Muscle of leg (tissue), 16 donors: ENCODE measurements at places on chromosomes 2 and 18. TPM values are rescaled to one million over a fixed set of nuclear protein-coding genes. Genes with fewer than 3 reads are reported as not detected.

GRCh38 chr2:137964066-137964858 lies at the start of gene HNMT:
HNMT (plus strand) TSS chr2:137964473; CDS start chr2:137964492, 19 bp downstream.
- peak within 1 kb of the TSS; percentile 52 for H3K4me3 ChIP-seq
- DNase-seq, result peak; percentile 75
- peaks cover 4% of the 10 kb centered on the region for H3K4me1 ChIP-seq

GRCh38 chr2:241219030-241219382 lies 30.5 kb downstream of the ANO7 start:
- DNase-seq, result no peak
- H3K4me1 ChIP-seq, result peaks cover 34% of the 10 kb centered on the region
- H3K36me3 ChIP-seq, result no peaks in the 10 kb centered on the region
- no peaks in the 10 kb centered on the region for H3K27me3 ChIP-seq
- H3K27ac ChIP-seq, result no peak overlapping the region

DNA sequence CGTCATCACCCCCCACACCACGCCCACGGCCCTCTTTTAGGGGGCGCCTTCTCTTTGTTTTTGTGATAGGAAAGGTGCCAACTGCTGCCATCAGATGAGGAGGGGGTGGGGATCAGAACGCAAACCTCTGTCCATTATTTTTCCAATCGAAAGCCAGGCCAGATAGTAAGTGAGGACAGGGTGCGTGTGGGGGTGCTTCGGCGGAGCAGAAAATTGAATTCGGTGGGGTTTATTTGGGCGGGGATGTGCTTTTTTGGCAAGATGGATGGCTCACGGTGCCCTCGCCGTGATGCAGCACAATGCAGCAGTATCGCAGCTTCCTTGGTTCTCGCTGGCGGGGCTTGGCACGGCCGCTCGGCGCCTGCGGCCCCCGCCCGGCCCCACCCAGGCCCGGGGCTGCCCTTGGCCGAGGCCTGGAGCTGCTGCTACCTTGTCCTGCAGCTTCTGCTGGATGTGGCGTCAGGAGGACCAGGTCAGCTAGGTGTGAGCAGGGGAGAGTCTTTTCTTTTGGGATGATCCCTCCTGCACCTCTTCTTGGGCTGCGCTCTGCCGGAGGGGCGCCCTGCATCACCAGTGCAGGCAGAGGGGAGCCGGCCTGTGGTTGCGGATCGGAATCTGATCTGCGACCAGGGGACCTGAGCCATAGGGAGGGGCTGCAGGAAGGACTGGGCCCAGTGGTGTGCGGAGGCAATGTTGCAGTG lies 1.3 kb downstream of the SPTBN1 start:
- H3K4me1 ChIP-seq, result peaks cover 23% of the 10 kb centered on the region
- H3K36me3 ChIP-seq, result peaks cover 4% of the 10 kb centered on the region

DNA sequence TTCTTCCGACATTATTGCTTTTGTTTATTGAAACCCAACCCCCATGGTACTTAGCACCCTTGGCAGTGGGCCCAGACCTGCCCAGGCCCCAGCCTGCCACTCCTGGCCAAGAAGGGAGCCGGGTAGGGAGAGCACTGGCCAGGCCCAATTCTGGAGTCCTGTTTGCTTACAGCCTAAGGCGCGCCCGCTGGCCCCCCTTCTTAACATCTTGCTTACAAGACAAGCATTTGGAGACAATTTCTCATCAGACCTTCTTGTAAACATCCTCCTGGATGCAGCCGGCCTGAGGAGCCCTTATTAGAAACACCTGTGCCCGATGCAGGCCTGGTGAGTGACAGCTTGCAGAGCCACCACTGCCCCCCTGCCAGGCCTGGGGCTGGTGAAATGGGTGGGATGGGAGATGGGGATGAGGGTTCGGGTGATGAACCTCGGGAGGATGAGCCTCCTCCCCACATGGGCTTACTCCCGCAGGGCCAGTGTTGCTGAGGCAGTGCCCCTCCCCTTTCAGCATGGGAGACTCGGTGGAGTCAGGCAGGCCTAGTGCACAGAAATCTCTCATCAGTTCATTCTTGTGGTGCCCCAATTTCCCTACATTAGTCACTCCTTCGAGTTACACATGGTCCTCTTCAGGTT lies 217.5 kb downstream of the CYP26B1 start:
- H3K4me3 ChIP-seq, result no peak overlapping the region
- H3K4me1 ChIP-seq, result peaks cover 25% of the 10 kb centered on the region
- no peaks in the 10 kb centered on the region for H3K36me3 ChIP-seq

DNA sequence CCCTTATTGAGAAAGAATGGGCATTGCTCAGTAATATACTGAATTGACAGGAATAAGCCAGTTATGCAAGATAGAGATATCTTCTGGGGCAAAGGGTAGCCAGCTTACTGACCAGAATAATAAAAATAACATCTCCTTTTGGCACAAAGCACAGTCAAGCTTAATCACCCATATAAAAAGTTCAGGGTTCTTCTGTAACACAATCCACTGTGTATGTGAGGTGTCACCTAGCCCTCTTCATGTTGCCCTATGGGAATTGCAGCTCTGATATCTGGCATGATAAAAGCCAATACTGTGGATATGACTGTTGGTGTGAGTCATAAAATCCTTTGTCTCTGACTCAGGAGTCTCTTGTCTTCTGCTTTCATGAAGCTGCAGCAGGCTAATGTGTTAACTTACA lies 90.8 kb downstream of the DSEL start:
- no peaks in the 10 kb centered on the region for H3K4me1 ChIP-seq
- no peak for DNase-seq
- H3K36me3 ChIP-seq, result no peaks in the 10 kb centered on the region
- no peak overlapping the region for H3K27ac ChIP-seq

GRCh38 chr2:71801969-71802368 lies 345.7 kb downstream of the CYP26B1 start:
- H3K4me1 ChIP-seq, result peaks cover 66% of the 10 kb centered on the region
- no peak overlapping the region for H3K4me3 ChIP-seq
- peak; percentile 88 for DNase-seq
- H3K27ac ChIP-seq, result peak overlapping the region; percentile 20

- peak; percentile 63 for DNase-seq
- no peak overlapping the region for H3K4me3 ChIP-seq
- no peak overlapping the region for H3K27ac ChIP-seq
- no peaks in the 10 kb centered on the region for H3K27me3 ChIP-seq
- no peaks in the 10 kb centered on the region for H3K4me1 ChIP-seq
Observed at GRCh38 chr2:58039170-58039611, 7.4 kb upstream of the VRK2 start.

GRCh38 chr2:212894026-212894425 lies 257.4 kb downstream of the IKZF2 start:
- no peaks in the 10 kb centered on the region for H3K36me3 ChIP-seq
- no peaks in the 10 kb centered on the region for H3K27me3 ChIP-seq
- peak; percentile 11 for DNase-seq
- H3K4me3 ChIP-seq, result no peak overlapping the region
- no peak overlapping the region for H3K27ac ChIP-seq

- no peaks in the 10 kb centered on the region for H3K4me1 ChIP-seq
- H3K4me3 ChIP-seq, result no peak overlapping the region
- H3K36me3 ChIP-seq, result peaks cover 7% of the 10 kb centered on the region
Observed at GRCh38 chr2:31893094-31893493, 117.7 kb downstream of the MEMO1 start.

- no peaks in the 10 kb centered on the region for H3K4me1 ChIP-seq
- no peak overlapping the region for H3K27ac ChIP-seq
- no peaks in the 10 kb centered on the region for H3K27me3 ChIP-seq
Observed at GRCh38 chr2:132465917-132466316, 49.3 kb downstream of the GPR39 start.

GRCh38 chr2:161273038-161273760 lies 35.0 kb upstream of the PSMD14 start:
- H3K27ac ChIP-seq, result no peak overlapping the region
- DNase-seq, result peak; percentile 41
- no peaks in the 10 kb centered on the region for H3K36me3 ChIP-seq
- H3K4me1 ChIP-seq, result no peaks in the 10 kb centered on the region

- no peak overlapping the region for H3K4me3 ChIP-seq
- DNase-seq, result no peak
- H3K27me3 ChIP-seq, result peaks cover 3% of the 10 kb centered on the region
- no peak overlapping the region for H3K27ac ChIP-seq
- peaks cover 7% of the 10 kb centered on the region for H3K4me1 ChIP-seq
Observed at GRCh38 chr18:37385846-37386778, 179.5 kb downstream of the CELF4 start.

GRCh38 chr2:196293751-196294515 lies 122.6 kb upstream of the STK17B start:
- no peaks in the 10 kb centered on the region for H3K27me3 ChIP-seq
- H3K36me3 ChIP-seq, result peaks cover 8% of the 10 kb centered on the region
- peak overlapping the region; percentile 43 for H3K27ac ChIP-seq
- no peak overlapping the region for H3K4me3 ChIP-seq

Gene AGFG1
- total RNA-seq, result 32.7 TPM

Gene DLGAP1
- total RNA-seq, result 2.8 TPM

Gene CNGA3
- total RNA-seq, result 0.40 TPM

Gene NAPG
- total RNA-seq, result 22.6 TPM

Gene KCNJ3
- total RNA-seq, result 0.31 TPM

Gene TLX2
- not detected for total RNA-seq

Gene NYAP2
- 0.40 TPM for total RNA-seq

Gene TMEM131
- total RNA-seq, result 25.4 TPM
